ENCODE measurements at places on chromosomes 4 and X. TPM values are rescaled to one million over a fixed set of nuclear protein-coding genes. Genes with fewer than 3 reads are reported as not detected.

The CXCR3 gene
- total RNA-seq = not detected

The RBMXL3 gene
- not detected for total RNA-seq

The NPY1R gene
- under 0.01 TPM for total RNA-seq

The ZIC3 gene
- not detected for total RNA-seq

The RIPPLY1 gene
- not detected for total RNA-seq

The NEIL3 gene
- total RNA-seq = 4.5 TPM

The CFI gene
- 10.2 TPM for total RNA-seq

The LRCH2 gene
- total RNA-seq = 12.8 TPM

Data from fibroblast of lung (primary cell).